Activated gamma-delta T cell treated with Interleukin-2 at 50 U/mL for 16 hours (primary cell): ENCODE measurements at places on chromosomes 2 and 18.

- DNase-seq: no peak
Observed at GRCh38 chr2:143428700-143429099, 299.5 kb downstream of the ARHGAP15 start.

GRCh38 chr18:32891797-32892196, 119.0 kb upstream of the KLHL14 start:
- no peak for DNase-seq

DNA sequence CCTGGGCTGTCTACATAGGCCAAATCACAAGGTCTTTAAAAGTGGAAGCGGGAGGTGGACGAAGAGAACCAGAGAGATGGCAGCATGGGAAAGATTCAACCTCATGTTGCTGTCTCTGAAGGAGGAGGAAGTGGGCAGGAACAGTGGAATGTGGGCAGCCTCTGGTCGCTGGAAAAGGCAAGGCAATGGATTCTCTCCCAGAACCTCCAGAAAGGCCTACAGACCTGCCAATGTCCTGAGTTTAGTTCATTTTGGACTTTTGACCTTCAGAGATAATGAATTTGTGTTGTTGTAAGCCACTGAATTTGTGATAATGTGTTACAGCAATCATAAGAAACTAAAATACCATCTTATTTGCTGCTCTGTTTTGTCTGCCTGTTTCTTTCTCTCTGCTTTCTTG, 122.5 kb downstream of the RNF152 start:
- DNase-seq: no peak

- no peak for DNase-seq
Observed at GRCh38 chr2:127572841-127573240, 37.4 kb downstream of the MYO7B start.

GRCh38 chr18:39701839-39702238, 2136.2 kb upstream of the CELF4 start:
- DNase-seq: no peak

GRCh38 chr2:135265960-135266490, 213.9 kb downstream of the RAB3GAP1 start:
- DNase-seq: no peak

DNA sequence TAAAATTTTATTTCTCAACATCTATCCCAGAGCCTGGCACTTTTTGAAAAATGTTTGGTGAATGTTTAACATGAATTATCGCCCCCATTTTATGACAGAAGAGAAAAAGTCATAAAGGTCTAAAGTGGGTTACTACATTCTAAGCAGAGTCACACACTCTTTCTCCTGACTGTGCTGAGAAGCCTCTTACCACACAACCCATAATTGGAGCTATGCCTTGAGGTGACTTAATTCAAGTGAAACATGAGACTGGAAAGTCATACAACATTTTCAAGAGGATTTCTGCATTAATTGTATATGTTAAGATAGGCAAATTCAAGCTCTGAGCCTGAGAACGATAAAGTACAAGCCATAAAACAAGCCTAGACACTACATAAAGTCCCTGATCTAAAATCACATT, 3.1 kb upstream of the DSEL start:
- no peak for DNase-seq

- no peak for DNase-seq
Observed at GRCh38 chr18:34767601-34768027, 57.5 kb downstream of the DTNA start.

DNA sequence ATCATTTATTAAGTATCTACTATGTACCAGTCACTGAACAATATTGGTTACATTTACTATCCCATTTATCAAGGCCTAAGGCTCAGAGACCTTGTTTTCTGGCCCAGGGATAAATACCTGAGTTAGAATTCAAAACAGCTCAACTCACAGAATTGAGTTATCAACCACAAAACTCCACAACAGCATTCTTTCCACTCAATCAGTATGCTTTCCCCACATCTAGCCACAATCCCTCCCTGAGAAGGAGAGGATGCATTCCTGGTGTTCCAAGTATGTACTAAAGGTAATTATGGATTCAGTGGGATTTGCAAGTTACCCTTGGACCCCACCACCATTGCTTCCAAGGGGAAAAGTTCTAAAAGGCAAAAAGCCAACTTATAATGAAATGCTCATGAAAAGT, 104.2 kb upstream of the PID1 start:
- no peak for DNase-seq

DNA sequence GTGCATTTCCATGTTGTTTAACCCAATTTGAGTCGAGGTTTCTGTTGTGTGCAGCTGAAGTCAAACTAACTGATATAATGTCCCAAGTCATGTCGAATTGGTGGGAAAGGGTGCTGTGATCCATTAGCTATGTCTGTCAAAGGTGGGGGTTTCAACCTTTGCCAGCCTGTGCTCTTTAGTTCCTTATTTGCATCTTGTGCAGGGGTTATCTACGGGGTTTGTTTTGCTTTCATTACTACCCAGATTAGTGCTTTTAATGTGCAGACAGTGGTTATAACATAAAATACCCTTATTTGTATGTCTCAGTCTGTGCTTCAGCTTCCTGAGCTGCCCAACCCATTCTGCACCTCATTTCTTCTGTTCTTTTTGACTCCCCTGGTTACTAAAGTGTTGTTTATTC, 271.9 kb upstream of the CXCR4 start:
- no peak for DNase-seq

- DNase-seq: no peak
Observed at GRCh38 chr18:46333431-46334135, 229.4 kb downstream of the HAUS1 start.

- DNase-seq: peak; percentile 9
Observed at GRCh38 chr2:180980943-180981911, 822 bp downstream of the UBE2E3 start.

DNA sequence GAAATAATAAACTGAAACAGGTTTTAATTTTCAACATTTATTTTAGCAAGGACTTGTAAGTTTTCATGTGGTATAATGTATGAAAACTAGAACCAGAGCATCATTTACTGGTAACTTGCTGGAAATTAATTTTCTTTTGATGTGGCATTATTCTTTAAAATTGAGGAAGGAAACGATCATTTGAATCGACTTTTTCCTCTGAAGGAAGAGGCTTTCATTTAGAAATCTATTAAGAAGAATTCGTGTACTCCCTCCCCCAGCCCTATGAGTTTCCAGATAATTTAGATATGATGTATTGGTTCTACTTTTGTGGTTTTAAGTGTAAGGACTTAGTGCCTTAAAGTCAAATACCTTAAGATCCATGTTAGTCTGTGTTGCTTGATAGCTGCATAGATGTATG, 2.5 kb downstream of the BABAM2 start:
- no peak for DNase-seq

DNA sequence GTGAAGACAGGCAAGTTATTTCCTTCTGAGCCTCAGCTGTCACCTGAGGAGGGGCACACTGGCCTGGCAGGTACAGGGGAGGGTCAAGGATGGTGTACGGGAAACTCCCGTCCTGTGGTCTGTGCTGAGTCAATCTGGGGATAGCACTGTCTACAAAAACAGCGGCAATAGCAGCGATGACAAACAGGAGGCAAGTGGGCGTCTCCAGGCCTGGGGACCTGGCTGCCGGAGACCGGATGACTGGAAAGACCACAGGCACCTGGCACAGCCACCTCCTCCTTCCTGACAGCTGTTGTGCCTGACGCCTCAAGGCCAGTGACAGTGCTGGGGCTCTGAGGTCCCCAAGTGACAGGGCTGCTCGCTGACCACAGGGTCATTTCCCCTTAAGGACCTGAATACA, 202.1 kb upstream of the HS6ST1 start:
- no peak for DNase-seq

GRCh38 chr18:26863122-26863879, 2.2 kb downstream of the AQP4 start:
- DNase-seq: no peak

DNA sequence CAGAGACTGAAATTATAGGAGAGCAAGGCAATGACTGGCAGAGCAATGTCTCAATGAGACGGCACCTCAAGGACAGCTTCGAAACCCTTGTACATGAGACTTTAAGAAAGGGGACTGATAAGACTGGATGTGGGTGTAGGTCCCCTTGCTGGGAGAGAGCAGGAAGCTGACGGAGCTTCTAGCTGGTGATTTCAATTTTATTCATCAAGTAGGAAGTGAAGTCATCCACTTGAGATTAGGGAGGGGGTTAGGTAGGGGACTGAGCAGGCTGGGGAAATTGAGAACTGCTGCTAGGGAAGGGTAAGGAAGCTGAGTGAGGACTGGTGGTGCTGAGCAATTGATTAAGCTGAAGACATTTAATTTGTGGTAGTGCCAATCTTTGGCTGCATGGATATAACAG, 99.5 kb upstream of the ITGB6 start:
- no peak for DNase-seq

DNA sequence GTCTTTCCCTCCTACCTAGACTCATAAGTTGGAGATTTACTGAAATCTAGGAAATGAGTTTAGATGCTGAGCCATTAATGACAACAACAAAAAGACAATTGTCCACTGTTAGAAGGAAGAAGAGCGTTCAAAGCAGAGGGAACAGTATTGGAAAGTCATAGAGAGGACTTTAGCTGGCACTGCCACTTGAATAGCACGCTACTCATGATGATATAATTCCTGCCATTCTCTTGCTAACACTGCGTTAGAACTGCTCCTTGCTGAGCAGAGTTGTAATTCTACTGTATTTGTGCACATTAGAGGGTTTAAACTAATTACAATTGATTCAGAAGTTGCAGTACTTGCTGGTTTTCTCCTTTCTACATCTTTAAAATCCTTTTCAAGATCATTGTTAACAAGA, 9.0 kb upstream of the AFTPH start:
- DNase-seq: no peak

DNA sequence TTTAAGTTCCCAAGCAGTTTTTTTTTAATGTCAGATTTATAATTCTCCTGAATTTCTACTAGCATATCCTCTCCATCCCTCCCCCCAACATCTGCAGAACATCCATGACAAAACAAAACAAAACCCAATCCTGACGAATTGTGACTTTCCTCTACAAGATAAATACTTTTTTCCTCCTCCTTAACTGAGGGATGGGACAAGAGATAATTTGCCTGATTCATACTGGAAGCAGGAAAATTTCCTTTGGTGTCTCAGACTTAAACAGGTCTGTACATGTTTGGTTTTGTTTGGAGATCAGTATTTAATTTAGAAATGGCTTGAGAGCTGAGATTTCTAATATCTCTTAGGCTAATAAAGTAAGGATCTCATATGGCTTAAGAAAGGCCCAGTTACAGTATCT, 2.2 kb downstream of the CAVIN2 start:
- no peak for DNase-seq

- DNase-seq: no peak
Observed at GRCh38 chr2:62292190-62292589, 96.3 kb downstream of the B3GNT2 start.

- no peak for DNase-seq
Observed at GRCh38 chr2:226114436-226114835, 685.2 kb downstream of the IRS1 start.

DNA sequence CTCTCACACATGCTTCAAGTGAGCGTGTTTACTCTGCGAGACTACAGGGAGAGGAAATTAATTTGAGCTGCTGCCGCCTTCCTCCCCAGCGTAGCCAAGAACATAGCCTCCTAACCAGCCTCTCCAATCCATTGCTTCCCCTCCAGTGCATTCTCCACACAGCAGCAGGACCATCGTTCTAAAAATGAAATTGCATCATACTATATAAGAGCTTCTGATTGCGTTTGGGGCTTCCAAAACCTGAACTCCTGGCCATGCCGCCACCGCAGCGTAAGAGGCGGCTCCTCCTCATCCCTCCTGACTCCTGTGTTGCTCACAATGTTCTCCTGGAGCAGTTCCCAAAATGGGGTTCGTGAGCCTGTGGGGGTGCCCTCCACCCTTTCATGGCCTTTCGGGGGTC, 142.1 kb downstream of the MYT1L start:
- no peak for DNase-seq

GRCh38 chr2:235206399-235206798, 254.6 kb downstream of the SH3BP4 start:
- DNase-seq: no peak

DNA sequence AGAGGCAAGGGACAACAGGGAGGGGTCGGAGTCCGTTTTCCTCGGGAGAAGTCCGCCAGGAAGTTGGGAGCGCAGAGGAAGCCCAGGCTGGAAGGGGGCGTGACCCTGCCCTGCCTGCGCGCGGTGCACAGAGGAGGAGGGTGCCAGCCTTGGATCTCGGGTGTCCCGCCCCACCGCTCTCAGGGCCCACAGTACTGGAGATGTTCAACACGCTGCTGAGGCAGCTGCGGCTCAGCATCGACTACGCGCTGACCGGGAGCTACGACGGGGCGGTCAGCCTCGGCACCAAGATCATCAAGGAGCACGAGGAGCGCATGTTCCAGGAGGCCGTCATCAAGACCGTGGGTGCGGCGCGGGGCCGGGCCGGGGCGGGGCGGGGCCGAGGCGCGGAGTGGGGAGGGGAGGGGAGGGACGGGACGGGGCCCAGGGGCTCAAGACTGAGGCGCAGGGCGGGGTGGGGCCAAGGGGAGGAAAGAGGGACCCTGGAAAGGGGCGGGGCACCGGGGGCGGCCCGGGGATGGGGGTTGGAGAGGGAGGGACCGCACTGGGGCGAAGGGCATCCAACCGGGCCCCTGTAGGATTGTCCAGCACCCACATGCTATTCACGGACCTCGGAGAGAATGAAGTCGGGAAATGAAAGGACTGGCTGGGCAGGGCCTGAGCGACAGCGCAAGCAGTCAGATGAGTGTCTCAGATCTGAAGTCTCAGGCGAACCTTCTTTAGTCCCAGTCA, 36.6 kb downstream of the POMC start:
- DNase-seq: no peak

DNA sequence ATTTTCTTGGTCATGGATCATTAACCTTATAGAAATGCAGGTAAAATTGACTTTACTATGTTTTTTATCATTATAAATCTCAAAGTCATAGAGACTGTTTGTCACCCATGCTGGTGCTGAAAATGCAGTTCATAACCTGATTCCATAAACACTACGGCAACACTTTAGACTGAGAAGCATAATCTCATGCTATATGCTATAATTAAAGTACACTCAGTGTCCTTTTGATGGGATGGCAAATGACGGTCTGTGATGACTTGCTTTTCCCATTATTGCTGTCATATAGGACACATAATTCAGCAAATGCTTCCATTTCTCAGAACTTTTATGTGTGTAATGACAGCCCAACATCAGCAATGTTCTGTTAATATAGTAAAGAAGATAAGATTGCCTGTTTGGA, 162.9 kb downstream of the CD226 start:
- no peak for DNase-seq

- DNase-seq: no peak
Observed at GRCh38 chr18:3491981-3492555, 42.1 kb downstream of the TGIF1 start.

- DNase-seq: no peak
Observed at GRCh38 chr2:96156926-96157648, 11.8 kb upstream of the DUSP2 start.
